ENCODE measurements at places on chromosomes 12 and 14.

- DNase-seq = peak; percentile 42
These were observed 980.9 kb upstream of the FBXO33 start for GRCh38 chr14:40413136-40413535.

- no peak for DNase-seq
These were observed 2.8 kb upstream of the REP15 start for GRCh38 chr12:27693403-27693802.

GRCh38 chr14:57962325-57963035 is 96.6 kb upstream of the SLC35F4 start:
- no peak for DNase-seq

DNA sequence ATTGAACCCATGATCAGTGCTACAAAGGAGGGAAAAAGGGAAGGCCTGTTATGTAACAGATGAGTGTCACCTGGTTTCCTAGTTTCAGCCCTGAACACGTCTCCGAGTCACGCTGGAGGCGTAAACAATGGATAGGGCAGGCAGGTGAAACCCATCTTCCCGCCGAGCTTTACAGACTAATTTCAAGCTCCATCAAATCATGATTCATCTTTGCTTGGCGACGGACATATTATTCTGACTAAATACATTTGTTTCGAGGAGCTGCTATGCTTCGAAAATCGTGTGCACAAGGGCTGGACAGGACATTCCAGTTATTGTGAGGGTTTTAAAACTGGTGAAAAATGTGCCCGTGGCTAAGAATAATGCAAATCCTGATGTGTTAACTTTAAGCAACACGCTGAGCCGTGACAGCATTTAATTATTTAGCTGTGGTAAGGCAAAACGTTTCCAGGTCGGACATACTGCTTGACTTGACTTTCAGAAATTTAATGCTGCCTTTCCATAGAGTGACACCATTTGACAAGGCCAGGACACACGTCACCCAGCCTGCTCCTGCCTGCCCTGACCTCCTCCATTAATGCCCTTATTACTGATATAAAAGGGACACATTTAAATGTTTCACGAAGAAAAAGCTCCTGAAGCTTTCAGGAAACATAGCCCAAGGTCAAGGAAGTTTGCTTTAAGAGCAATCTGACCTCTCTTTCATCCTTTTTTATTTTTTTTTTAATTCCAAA is 1203.5 kb upstream of the TMEM132C start:
- DNase-seq = no peak

DNA sequence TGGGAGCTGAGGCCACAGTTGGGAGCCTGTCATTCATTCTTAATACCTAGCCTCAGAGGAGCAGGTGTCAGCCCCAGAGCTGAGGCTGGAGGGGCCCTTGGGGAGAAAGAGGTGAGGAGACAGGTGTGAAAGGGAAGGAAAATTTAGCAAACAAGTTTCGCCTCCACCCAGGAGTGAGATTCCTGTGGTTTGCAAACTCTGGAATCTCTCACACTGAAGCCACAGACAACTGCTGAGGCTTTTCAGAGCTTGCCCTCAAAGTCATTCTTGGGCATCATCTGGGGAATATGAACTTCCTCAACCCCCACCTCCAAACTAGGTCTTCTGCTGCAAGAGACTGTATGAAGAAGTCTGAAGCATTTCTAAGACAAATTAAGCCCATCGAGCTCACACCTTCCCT is 589.5 kb upstream of the TBX3 start:
- DNase-seq = no peak

GRCh38 chr12:119222222-119222951 is 43.7 kb downstream of the HSPB8 start:
- DNase-seq = no peak

- no peak for DNase-seq
These were observed 1.6 kb upstream of the EML1 start for GRCh38 chr14:99791476-99792209.

GRCh38 chr12:129486931-129487330 is 416.9 kb downstream of the TMEM132D start:
- no peak for DNase-seq

- DNase-seq = no peak
These were observed 12.1 kb downstream of the ZFHX2 start for GRCh38 chr14:23539248-23540140.

- DNase-seq = no peak
These were observed 903 bp upstream of the NT5DC3 start for GRCh38 chr12:103841690-103842584.

DNA sequence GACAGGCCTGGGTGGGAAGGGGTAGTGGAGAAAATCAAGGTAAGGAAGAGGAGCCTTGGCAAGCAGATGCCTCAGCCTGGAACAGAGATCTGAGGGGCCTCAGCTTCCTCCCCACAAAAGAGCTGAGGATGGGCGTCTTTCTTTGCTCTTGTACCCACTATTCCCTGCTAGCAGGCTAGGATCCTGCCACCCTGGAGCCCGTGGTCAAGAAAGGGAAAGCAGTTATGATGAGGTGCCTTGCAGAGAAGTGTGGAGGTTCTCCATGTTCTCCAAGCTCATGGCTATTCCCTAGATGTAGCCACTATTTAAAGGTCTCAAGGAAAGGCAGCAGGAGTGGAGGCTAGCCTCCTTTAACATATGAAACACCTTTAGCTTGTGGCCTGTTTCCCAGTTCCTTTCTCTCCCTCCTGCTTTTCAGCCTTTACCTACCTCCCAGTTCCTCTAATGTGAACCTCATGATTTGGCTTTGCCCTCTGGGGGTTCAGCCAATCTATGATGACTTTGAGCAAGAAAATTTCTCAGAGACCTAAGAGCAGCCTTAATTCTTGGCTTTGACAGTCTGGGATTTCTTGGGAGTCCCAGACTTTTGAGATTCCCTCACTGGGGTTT is 1.1 kb downstream of the IKZF4 start:
- DNase-seq = no peak

DNA sequence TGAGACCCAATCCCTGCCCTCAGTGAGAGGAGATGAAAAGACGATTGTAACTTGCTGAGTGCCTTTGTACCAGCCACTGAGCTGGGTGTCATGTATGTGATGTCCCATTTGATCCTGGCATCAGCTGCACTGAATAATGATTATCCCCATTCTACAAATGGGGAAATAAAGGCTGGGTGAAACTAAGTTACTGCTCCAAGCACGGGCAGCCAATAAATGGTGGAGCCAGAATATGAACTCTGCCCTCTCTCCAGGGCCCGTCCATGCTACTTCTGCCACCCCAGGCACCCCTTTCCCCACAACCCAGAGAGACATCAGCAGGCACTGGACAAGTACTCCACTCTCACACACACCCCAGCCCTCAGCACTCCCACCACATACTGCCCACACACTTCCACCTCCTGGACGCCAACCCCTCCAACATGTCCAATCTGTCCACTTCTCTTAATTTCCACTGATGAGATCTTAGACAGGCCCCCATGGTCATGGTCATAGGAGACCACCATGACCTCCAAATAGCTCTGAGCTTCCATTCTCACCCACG is 115.8 kb downstream of the DICER1 start:
- no peak for DNase-seq

- no peak for DNase-seq
These were observed 11.0 kb downstream of the HMGA2 start for GRCh38 chr12:65835256-65835655.

DNA sequence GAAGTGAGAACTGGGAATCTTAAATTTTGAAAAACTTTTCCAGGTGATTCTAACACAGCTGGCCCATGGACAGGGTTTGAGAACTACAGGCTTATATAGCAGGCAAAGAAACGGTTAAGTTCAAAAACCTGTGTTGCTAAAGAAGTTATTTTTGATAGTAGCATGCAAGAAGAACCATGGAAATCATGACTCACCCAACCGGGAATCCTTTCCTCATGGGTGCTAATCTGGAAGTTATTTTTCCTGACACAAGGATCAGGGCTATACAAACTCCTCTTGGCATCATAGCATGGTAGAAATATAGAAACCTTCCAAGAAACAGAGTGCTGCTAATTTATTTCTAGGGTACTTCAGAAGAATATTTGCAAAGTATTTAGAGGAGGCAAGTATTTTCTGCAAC is 588.7 kb downstream of the CCER1 start:
- peak; percentile 46 for DNase-seq

- no peak for DNase-seq
These were observed 44.2 kb downstream of the GPR137C start for GRCh38 chr14:52596861-52597260.

- no peak for DNase-seq
These were observed 19.4 kb upstream of the PARP11 start for GRCh38 chr12:3892631-3893030.

DNA sequence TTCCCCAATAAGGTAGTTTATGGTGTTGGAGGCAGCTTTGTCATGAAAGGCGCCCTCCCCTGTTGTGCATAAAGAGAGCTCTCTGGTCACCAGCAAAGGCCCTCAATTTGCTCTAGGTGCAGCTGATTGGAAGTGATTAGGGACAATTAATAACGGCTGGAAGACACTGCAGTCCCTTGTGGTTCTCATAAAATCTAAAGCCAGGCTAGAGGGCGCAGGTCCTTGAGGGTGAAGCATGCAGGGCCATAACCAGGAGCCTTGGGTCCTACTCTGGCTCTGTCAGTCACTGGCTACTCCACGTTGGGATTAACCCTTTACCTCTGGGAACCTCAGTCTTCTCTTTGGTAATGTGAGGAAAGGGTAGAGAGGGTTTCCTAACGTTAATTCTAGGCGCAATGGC is 1.9 kb downstream of the DAAM1 start:
- DNase-seq = no peak

- no peak for DNase-seq
These were observed 1165.9 kb upstream of the TMEM132C start for GRCh38 chr12:127101076-127101475.

- no peak for DNase-seq
These were observed 2.8 kb downstream of the RHNO1 start for GRCh38 chr12:2879853-2880252.

- DNase-seq = no peak
These were observed 9.9 kb downstream of the IFT43 start for GRCh38 chr14:75995372-75996041.

DNA sequence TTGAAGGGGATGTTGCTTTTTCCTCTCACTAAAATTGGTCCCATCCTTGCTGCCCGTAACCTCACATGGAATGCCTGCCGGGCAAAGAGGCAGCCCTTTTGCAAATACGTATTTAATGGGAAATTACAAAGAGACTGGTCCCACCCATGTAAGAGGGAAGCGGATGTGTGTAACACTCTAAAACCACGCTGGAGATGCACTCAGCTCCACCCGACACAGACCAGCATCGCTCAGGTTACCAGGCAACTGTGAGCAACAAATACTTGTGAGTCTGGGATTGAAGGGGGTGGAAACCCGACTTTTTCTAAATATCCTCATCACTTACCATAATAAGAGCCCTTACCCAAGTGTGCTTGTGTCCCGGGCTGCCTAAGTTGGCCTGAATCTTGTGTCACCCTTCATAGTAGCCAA is 47.7 kb downstream of the ELK3 start:
- DNase-seq = no peak

DNA sequence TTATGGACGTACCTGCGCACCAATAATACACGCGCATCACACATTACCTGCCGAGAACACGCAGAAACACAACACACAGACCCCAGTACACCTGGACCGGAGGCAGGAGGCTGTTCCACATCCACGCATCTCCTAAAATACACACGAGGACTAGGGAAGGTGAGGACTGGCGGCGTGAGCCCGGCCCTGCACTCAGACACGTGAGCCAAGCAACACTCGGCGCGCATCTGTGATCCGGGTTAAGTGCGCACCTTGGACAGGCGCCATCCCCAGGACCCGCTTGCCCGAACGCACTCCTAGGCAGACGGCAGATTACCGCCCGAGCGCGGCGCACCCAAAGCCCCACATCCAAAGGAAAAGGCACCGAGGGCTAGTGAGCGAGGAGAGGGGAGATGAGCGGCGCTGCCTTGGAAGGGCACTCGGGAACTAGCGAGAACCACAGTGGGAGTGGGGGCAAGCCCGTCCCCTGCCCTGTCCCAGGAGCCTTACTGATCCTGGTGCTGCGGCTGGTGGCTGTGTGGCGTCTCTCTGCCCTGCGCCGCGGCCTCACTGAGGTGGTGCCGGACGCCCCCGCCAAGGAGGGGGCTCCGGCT is 417 bp downstream of the GLS2 start:
- DNase-seq = no peak

GRCh38 chr12:28899951-28900350 is 249.1 kb upstream of the FAR2 start:
- peak; percentile 81 for DNase-seq

DNA sequence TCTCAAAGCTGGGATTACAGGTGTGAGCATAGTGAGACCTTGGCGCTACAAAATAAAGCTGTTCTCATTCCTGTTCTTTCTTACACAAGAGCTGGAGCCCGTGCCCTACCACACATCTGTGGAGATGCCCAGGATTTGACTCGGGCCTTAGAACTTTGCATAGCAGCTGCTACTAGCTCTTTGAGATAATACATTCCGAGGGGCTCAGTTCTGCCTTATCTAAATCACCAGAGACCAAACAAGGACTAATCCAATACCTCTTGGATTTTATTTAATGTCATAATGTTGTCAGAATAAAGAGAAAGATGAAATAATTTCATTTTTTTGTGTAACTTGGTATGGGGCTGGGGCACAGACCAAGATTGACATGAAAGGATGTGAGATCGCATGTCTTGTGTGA is 7.6 kb downstream of the PNP start:
- no peak for DNase-seq

DNA sequence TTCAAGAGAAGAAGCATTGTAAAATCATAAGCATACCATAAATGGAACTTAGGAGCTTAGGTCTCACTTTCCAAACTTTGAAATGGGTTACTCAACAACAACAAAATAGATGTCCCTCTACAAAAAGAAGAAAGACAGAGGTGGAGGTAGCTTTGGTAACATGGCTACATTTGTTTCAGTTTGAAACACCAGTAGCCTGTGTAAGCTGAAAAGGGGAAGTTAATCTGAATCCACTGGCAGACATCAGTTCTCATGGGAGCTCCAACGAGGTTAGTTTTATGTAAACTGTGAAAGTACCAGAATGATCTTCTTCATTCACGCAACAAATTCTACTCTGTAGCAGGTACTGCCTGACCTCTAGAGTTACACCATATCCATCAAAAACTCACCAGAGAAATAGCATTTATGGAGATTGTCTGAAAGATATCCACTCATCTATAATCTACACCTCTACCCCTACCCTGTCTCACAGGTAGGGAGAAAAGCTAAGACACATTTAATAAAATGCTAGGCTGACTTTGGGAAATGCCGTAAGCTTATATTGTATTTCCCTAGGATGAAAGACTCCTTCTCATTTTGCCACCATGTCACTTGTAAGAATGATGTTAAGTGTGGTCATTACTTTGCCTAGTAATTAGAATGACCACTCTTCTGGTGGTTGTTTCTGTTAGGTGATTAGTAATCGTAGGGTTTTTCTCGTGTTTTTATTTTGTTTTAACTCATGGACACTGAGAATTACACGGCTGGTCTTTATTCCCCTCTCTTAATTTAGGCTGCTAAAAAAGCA is 224.1 kb downstream of the ASCL1 start:
- no peak for DNase-seq

GRCh38 chr14:62409169-62409568 is 636.1 kb downstream of the KCNH5 start:
- no peak for DNase-seq

DNA sequence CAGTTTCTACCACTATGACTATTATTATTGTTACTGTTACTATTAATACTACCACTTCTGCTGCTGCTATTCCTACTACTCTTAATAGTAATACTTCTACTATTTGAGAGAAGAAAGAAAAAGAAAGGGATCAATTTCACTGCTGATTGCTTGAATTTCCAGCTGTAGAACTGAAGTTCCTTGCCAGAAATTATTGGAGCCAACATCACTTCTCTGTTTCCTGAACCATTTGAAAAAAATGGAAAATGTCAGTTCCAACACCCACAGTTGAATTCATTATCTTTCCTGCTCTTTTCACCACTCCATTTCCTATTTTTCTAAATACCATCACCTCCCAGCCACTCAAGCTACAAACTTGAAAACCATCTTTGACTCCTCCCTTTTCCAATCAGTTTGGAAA is 54.1 kb upstream of the PIK3C2G start:
- DNase-seq = no peak
